ENCODE measurements at places on chromosomes 5 and 9.

- H3K4me3 ChIP-seq, result no peak overlapping the region
- no peak overlapping the region for H3K27ac ChIP-seq
- H3K27me3 ChIP-seq, result no peaks in the 10 kb centered on the region
- DNase-seq, result peak; percentile 16
Observed at GRCh38 chr9:37700900-37701299, 50.1 kb downstream of the FRMPD1 start.

DNA sequence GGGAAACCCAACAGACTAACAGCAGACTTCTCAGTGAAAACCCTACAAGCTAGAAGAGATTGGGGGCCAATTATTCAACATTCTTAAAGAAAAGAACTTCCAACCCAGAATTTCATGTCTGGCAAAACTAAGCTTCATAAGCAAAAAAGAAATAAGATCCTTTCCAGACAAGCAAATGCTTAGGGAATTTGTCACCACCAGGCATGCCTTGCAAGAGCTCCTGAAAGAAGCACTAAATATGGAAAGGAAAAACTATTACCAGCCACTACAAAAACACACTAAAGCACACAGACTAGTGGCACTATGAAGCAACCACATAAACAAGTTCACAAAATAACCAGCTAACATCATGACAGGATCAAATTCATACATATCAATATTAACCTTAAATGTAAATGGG is 131.1 kb downstream of the OR2K2 start:
- no peaks in the 10 kb centered on the region for H3K27me3 ChIP-seq
- H3K36me3 ChIP-seq, result no peaks in the 10 kb centered on the region
- H3K4me3 ChIP-seq, result no peak overlapping the region
- no peaks in the 10 kb centered on the region for H3K4me1 ChIP-seq

DNA sequence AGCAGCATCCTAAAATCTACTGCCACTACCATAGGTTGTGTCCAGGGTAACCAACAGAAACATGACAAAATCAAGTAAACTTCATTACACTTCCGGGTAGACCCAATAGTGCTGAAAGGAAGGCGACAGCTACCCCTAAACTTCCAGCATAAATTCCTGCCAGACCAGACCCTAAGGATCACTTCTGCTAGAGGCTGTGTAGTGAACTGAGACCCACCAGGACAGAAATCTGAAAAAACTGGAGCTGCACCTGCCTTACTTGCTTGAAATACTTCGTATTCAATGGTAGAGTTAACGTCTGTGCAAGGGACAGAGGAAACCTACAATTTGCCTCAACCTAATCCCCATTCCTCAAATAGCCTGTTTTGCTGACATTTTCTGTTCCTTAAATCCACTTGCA is 1.0 kb upstream of the SECISBP2 start:
- H3K27ac ChIP-seq, result peak overlapping the region; percentile 98
- peaks cover 35% of the 10 kb centered on the region for H3K4me1 ChIP-seq
- no peak for DNase-seq
- no peak overlapping the region for H3K4me3 ChIP-seq
- H3K36me3 ChIP-seq, result peaks cover 4% of the 10 kb centered on the region

DNA sequence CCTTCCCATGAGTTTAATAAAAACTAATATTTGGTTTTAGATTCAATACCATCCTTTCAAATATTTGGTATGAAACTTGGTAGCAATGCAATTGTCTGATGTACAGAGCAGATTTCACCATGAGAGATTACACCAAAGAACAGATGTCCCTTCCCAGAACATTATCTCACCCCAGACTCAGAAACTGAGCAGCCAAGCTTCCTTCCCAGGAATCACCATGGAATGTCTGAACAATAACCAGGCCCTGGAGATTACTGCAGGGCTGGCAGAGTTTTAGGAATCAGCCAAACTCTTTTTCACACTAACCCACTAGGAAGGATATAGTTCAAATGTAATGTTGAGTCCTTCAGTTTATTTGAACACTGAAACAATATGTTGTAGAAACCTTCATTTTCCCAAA is 23.9 kb downstream of the CLTA start:
- no peaks in the 10 kb centered on the region for H3K36me3 ChIP-seq
- H3K4me1 ChIP-seq, result peaks cover 17% of the 10 kb centered on the region
- no peaks in the 10 kb centered on the region for H3K27me3 ChIP-seq
- H3K4me3 ChIP-seq, result no peak overlapping the region

GRCh38 chr9:137368431-137369035 is 54.4 kb downstream of the EXD3 start:
- peaks cover 5% of the 10 kb centered on the region for H3K36me3 ChIP-seq
- H3K4me3 ChIP-seq, result no peak overlapping the region
- no peaks in the 10 kb centered on the region for H3K27me3 ChIP-seq
- H3K27ac ChIP-seq, result no peak overlapping the region
- H3K4me1 ChIP-seq, result no peaks in the 10 kb centered on the region

DNA sequence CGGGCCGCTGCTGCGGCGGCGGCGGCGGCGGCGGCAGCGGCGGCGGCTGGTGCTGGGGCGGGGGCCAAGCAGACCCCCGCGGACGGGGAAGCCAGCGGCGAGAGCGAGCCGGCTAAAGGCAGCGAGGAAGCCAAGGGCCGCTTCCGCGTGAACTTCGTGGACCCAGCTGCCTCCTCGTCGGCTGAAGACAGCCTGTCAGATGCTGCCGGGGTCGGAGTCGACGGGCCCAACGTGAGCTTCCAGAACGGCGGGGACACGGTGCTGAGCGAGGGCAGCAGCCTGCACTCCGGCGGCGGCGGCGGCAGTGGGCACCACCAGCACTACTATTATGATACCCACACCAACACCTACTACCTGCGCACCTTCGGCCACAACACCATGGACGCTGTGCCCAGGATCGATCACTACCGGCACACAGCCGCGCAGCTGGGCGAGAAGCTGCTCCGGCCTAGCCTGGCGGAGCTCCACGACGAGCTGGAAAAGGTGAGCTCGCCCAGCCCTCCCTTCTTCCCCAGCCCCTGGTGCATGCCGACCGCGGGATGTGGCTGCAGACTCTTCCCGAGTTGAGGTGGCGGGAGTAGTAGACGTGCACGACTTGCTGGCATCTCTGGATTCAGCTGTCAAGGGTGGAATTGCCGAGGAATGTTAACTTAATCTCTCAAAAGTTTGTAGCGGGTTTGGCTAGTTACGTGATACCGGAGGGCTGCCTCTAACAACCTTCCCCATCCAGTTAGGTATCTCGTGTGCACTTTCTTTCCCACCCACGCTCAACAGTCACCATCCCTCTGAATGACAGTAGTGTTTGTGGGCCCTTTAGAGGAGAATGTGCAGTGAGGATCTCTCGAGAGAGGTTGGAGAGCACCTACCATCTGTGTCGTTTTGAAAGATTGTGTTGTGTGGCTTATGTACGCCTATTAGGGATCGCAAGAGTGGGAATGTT is 932 bp downstream of the SLC12A2 start:
- peak; percentile 87 for DNase-seq
- no peaks in the 10 kb centered on the region for H3K36me3 ChIP-seq
- peak overlapping the region; percentile 88 for H3K27ac ChIP-seq
- H3K4me1 ChIP-seq, result peaks cover 39% of the 10 kb centered on the region

DNA sequence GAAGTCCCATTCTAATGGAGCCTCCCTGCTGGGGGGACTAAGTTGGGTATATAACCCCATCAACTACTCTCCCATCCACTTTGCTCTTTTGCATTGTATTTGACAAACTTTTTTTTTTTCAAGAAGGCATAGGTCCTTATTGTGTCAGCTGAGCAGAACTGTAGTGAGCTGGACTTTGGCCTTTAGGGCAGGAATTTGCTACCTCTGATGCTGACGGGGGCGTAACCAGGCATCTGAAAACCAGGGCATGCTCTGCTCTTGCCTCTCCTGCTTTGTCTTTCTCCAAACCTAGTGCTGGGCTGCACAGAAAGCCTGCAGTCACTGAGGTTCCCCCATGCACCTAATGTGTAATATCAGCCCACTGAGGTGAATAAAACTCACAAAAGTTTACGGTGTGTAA is 49.0 kb downstream of the MSX2 start:
- DNase-seq, result no peak
- H3K4me3 ChIP-seq, result no peak overlapping the region
- no peaks in the 10 kb centered on the region for H3K27me3 ChIP-seq
- H3K4me1 ChIP-seq, result no peaks in the 10 kb centered on the region

DNA sequence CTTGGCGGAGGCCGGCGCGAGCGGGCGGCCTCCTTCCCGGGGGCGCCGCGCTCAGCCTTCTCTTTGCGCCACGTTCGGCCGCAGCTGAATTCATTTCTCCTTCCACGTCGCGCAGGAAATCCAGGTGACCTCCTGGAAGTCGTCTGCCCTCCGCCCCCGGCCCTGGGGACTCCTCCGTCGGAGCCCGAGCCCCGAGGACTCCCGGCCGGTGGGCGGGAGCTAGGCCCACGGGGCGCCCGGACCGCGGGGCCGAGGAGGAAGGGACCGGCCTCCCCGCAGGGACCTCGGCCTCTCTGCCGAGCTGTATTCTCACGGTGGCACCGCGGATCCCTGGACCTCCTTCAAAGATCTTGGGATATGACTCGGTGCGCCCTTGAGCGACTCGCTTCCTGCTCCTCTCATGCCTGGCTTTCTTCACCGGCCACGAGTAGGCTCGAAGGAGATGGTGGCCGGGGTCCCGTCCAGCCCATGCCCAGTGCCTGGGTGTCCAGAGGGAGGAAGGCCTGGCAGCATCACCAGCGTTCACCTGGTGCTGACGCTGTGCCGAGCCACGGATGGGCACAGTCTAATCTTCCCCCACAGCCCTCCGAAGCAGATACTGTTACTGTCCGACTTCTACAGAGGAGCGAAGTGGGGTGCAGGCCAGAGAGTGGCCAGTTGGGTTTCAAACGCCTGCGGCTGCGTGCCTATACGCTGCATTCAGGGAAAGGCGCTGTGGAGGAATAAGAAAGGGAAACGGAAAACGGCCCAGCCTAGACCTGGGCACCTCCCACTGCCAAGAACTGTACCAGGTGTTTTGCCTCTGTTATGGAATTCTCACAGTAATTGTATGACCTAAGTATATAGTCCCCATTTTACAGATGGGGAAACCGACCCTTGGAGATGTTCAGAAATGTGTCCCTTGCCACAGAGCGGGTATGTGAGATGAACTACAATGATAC is 47.3 kb downstream of the PAX5 start:
- H3K4me1 ChIP-seq, result peaks cover 5% of the 10 kb centered on the region
- H3K36me3 ChIP-seq, result no peaks in the 10 kb centered on the region
- H3K27me3 ChIP-seq, result no peaks in the 10 kb centered on the region
- no peak overlapping the region for H3K27ac ChIP-seq

DNA sequence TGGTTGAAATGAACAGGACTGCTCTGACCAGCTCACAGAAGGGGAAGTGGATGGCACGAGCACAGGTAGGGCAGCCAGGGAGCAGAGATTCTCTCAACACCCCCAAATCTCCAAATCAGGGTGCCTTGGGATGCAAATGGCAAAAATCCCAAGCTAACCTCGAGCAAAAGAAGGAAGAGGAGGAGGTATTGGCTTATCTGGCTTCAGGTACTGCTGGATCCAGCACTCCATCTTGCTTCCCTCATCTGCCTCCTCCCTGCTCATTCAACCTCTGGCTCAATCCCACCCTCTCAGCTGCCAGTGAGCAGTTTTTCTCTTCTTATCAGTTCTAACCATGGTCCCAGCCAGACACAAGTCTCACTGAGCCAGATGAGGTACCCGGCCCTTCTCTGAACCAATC is 41.6 kb upstream of the GGTA1 start:
- H3K27me3 ChIP-seq, result no peaks in the 10 kb centered on the region
- H3K27ac ChIP-seq, result no peak overlapping the region
- no peak for DNase-seq
- peaks cover 17% of the 10 kb centered on the region for H3K4me1 ChIP-seq

All from vagina (tissue), 2 donors.